ENCODE measurements at places on chromosomes 1 and 21.
A peak's percentile ranks its signal among the peaks of the same experiment; 100 is the strongest.

- DNase-seq, result no peak
Observed at GRCh38 chr1:161962091-161962887, 61.4 kb downstream of the OLFML2B start.

DNA sequence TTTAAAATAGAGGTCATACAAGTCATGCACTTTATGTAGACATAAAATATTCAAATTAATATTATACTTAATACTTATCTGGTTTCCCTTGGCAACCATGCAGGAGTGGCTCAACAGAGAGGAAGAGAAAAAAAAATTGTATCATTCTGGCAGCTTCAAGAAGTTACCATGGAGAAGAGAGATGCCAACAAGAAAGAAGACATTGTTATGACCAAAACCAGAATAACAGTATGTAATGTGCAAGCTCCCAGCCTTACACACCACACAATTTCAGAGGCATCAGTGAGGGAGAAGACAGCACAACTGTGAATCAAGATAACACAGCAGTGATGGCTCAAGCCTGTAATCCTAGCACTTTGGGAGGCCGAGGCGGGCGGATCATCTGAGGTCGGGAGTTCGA lies 49.1 kb upstream of the RCOR3 start:
- DNase-seq, result no peak

DNA sequence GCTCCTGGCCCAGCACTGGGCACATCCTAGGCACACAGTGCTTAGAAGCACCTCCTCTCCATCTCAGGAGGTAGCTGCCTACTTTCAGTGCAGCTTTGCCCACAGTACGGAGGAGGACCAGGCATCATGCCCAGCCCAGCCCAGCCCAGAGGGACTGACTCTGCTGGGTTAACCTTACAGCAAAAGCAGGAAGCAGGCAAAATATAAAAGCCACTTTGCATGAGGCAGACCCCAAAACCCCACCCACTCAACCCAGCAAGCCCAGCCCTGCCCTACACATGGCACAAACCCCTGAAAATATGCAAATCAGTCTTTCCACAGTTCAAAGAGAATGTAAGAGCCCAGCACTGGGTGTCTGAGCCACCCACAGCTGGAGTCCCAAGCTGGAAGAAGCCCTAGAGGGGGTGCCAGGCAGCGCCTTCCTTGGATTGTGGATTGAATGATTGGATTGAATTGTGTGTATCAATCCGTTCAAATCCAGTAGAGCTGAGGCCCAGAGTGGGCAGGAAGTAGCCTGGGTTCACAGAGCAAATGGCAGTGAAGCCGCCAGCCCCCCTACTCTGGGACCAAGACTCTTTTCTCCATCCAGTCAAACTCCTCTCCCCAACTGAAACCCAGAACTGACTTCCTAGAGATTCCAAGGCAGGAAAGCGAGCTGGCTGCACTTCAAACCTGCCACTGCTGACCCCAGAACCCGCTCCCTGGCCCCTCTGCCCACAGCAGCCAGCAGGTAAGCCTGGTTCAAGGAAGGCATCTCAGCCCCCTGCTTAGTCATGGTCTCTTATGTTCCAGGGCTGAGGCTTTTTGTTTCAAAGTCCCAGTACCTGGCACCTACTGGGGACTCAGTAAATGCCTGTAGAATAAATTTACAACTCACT lies 117.7 kb downstream of the LACTBL1 start:
- DNase-seq, result peak; percentile 40

GRCh38 chr21:45387506-45387905 lies 17.5 kb upstream of the COL18A1 start:
- DNase-seq, result peak; percentile 51

- peak; percentile 71 for DNase-seq
Observed at GRCh38 chr1:42931108-42931539, 27.5 kb downstream of the SLC2A1 start.

DNA sequence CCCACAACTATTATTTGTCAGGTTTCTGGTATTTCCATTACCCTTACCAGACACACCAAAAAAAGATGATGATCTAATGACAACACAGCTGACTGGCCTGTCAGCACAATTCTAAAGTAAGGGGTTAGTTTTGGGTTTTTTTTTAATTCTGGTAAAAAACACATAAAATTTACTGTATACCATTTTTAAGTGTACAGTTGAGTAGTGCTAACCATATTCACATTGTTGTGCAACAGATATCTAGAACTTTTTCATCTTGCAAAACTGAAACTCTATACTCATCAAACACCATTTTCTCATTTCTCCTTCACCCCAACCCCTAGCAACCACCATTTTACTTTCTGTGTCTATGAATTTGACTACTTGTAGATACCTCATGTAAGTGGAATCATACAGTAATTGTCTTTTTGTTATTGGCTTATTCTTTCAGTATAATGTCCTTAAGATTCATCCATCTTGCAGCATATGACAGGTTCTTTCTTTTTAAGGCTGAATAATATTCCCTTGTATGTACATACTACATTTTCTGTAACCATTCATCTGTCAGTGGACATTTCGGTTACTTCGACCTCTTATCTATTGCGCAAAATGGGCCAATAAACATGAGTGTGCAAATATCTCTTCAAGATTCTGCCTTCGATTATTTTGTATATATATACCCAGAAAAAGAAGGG lies 29.8 kb downstream of the ARNT start:
- DNase-seq, result no peak

DNA sequence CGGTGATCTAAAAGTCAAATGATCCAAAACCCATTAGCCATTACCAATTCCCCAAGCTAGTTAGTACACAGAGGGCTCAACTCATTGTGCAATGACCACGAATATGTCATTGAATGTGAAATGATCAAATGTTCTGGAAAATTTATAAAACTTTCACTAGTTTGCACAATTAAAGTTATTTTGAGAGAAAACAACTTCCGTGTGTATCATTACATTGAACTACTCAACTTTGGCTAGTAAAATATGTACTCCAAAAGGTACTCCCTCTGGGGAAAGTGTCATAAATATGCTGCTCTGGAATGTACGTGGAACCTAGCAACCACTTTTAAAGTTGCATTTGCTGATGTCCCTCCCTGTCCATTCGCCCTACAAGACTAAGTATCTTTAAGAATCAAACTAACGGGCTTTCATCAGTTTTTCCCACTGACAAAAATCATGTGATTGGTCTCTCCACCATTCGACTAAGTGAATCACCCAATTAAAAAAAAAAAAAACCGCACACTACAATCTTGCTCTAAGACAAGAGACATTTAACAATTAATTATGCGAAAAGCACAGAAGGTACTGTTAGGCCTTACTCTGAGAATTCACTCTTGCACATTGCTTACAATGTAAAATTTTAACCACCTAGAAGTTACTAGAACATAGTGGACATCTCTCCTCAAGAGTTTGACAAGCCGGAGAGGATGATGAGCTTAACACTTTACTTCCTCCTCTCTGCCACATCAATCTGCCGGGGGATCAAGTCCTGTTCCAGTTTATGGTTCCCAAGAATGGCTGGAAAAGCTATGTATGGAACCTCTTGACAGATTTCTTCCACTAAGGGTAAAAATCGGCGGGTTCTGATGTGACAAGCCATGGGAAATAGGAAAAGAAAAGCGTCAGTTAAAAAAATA lies 1.2 kb downstream of the ACBD3 start:
- DNase-seq, result no peak

DNA sequence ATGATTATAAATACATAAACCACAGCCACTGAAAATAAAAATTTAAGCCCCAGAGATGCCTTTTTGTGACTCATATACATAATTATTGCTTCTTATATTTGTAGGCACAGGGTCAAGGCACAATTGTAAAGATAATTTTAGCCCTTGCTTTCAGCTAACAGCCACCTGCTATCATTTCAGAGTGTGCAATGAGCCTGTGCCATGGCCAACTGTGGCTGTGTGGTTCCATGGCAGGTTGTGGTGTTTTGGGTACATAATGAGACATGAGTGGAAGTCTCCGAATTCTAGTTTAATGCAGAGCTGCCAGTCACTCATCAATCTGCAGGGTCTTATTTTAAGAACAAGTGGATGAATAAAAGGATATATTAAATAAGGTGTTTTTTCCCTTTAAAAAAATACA lies 346.9 kb upstream of the SNX7 start:
- no peak for DNase-seq

- no peak for DNase-seq
Observed at GRCh38 chr1:224733027-224733911, 117.2 kb downstream of the CNIH3 start.

- no peak for DNase-seq
Observed at GRCh38 chr1:98017184-98017583, 96.3 kb upstream of the DPYD start.

- no peak for DNase-seq
Observed at GRCh38 chr21:35273333-35273732, 224.2 kb upstream of the RUNX1 start.

- no peak for DNase-seq
Observed at GRCh38 chr1:9085306-9085940, 16.0 kb upstream of the SLC2A5 start.

DNA sequence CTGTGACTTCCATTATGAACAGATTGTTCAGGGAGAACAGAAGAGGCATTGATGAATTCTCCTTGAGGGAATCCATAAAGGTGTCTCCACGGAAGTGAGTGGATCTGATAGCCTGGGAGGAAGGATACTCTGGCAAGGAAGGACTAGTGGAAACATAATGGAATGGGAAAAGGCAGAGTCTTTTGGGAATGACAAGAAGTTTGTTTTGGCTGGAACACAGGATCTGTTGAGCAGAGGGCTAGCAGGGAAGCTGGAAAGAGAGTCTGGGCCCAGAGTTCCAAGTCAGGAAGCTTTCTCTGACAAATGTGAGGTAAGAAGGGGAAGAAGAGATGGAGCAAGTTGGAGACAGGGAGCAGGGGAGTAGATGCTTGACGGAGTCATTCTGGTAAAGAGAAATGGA lies 8.1 kb downstream of the ADAMTS5 start:
- no peak for DNase-seq

DNA sequence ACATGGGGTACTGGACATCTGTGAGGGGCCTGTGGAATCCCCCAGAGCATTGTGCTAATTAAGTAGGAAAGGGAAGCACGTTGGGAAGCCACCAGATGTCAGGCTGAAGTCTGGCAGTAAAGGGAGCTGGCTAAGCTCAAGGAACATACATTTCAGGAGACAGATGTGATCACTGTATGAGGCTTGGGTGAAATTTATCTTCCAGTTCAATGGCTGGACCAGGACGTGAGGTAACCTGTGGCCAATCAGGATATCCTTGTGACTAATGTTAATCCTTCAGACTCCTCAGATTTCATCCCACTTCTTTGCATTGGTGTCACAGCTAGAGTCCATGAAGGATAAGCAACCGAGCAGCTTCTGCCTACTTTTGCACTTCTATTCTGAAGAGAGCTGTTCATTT lies 110.2 kb upstream of the APP start:
- no peak for DNase-seq

DNA sequence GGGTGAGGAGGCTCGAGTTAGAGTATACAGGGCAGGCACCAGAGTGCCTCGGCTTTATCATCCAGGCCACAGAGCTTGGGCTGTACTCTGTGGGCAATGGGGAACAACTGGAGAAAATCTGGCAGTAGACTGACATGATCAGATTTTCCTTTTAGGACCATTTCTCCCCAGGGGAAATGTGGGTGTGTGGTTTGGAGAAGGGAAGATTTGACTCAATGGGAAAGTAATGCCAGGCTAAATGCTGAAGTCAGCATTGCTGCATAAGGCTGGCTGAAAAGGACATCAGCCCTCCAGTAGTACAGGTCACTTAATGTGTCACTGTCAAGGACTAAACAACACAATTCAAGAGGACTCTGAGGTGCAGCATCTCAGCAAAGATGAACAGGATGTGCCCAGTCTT lies 5.0 kb downstream of the FYB2 start:
- no peak for DNase-seq

DNA sequence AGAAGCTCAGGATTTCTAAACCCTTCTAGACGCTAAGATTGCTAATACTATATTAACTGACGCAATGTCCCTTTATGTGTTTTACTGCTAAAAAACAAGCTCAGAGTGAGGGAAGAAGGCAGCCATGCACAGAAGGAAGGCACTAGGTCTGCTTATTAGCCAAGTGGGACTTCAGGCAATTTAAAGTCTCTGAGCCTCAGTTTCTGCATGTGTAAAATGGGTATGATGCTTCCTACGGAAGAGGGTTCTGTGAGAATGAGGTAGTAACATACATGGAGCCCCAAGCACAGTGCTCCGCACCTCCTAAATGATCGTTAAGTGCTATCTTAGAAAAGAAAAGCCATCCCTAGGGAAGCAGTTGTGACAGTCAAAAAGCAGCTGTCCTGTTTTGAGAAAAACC lies 16.9 kb downstream of the MIS18A start:
- DNase-seq, result no peak

DNA sequence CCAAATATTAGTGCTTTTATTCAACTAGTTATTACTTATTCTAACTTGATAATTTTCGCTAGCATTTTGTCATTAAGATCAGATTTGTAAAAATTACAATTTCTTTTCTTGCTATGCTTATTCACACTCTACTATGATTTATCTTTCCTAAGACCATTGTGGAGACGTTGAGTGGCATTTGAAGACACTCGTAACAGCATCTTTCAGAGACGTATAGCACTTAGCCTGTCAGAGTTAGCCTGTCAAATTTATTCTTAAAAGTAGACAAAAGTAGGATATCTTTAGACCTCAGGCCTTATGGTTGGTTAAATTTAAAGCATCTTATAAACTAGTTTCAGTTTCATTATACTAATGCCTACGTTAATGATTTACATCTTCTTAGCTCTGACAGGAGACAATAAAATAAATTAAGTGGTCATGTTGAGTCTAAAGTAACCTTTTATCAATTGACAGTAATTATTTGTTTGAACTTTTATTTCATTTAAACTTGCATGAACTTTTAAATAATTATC lies 1410.1 kb downstream of the MRPL39 start:
- no peak for DNase-seq

GRCh38 chr1:179591592-179592580 lies at the start of gene TDRD5:
TSS of gene TDRD5 (plus strand) at chr1:179591832. CDS start at chr1:179592616, 784 bp downstream.
- DNase-seq, result no peak

DNA sequence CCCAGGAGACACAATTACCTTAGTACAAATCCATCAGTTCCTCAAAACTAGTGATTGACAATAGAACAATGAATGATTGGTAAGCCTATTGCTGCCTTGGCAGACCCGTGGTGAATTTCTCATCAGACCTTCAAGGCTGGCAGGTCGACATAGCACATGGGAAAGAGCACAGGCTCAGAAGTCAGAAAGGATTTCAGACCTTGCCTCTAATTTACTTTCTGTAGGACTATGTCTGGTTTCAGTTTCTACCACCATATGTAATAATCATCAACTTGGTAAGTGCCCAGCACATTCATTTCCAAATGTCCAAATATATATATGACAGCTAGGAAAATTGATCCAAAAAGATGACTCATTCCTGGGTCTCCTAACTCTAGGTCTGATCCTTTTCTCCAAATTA lies 62.5 kb upstream of the GRHL3 start:
- DNase-seq, result no peak

- no peak for DNase-seq
Observed at GRCh38 chr1:36170643-36171412, 14.9 kb downstream of the MAP7D1 start.
